Tibial nerve (tissue), 4 donors: ENCODE measurements at places on chromosomes 16 and 17. TPM values are rescaled to one million over a fixed set of nuclear protein-coding genes. Genes with fewer than 3 reads are reported as not detected.

GRCh38 chr16:54697677-54698076 lies 233.0 kb upstream of the IRX5 start:
- H3K36me3 ChIP-seq: no peaks in the 10 kb centered on the region
- H3K4me3 ChIP-seq: no peak overlapping the region
- no peak overlapping the region for H3K27ac ChIP-seq
- no peak for DNase-seq
- no peaks in the 10 kb centered on the region for H3K27me3 ChIP-seq
- no peaks in the 10 kb centered on the region for H3K4me1 ChIP-seq

GRCh38 chr17:55612691-55613141 lies 101.5 kb upstream of the SMIM36 start:
- no peaks in the 10 kb centered on the region for H3K36me3 ChIP-seq
- no peak for DNase-seq
- no peak overlapping the region for H3K27ac ChIP-seq
- no peaks in the 10 kb centered on the region for H3K4me1 ChIP-seq

DNA sequence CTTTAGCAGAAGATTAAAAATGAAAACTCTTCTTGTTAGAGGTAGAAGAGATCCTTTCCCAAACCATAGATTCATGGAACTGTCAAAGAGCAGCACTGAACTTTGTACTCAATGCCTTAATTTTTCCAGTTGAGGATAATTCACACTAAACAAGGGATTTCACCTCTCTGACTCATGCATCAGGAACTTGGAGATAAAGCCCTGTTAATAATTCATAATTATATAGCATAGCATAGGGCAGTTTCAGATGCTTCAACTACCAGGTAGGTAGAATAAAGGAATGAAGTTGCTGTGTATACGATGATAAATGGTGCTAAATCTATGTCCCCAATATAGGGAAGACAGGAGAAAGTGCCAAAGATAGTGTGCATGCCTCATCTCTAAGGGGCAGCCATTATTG lies 450.4 kb downstream of the MAF start:
- no peak overlapping the region for H3K4me3 ChIP-seq
- no peaks in the 10 kb centered on the region for H3K27me3 ChIP-seq
- H3K4me1 ChIP-seq: no peaks in the 10 kb centered on the region
- H3K36me3 ChIP-seq: no peaks in the 10 kb centered on the region
- no peak for DNase-seq
- H3K27ac ChIP-seq: no peak overlapping the region

DNA sequence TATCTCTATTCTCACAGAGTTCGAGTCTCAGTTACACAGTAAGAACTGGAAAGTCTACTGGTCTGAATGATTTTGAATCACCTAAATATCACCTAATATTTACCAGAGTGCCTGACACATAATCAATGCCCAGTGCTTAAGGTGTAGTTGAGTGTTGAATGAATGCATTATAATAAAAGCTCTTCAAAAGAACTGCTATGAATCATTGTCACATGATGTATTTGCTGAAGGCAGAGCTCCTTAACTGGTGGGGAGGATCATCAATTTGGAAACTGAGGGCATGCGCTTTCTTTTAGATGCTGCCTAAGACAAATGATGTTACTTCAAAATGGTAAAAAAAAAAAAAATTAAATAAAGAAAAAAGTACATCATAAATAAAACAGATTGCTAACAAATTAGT lies 359.4 kb upstream of the KIF2B start:
- H3K4me1 ChIP-seq: no peaks in the 10 kb centered on the region
- H3K4me3 ChIP-seq: no peak overlapping the region
- H3K36me3 ChIP-seq: no peaks in the 10 kb centered on the region

HP gene
- 24.9 TPM for total RNA-seq

DNA sequence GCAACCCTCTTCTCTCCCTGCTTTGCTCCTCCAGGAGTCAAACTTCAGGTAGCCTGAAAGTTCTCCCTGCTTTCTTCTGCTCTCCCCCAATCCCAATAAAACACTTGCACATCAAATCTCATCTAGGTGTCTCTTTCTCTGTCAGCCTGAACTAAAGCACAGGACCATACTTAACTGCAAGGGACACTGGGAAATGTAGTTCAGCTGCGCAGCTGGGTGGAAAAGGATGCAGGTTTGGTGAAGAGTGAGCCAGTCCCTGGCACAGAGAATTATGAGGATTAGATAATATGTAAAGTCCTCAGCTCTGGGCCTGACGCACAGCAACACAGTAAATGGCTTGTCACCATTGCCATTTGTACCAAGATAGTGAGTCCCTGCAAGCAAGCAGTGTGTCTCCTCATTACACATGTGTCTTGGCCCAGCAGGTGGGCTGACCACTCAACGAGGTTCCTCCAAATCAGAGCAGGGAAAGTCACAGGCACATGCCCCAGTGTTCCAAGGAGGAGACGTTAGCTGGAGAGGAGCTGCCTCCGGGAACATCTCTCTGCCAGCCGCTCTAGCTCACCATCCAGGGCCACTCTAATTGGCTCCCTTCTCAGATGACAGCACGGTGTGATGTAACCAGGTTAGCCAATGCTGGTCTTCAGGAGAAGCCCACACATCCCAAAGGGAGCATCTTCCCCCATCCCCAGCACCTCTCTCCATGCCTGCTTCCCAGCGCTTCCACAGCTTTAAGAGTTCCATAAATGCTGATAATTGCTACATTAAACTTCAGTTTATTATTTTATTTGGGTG lies 29.7 kb upstream of the IRX3 start:
- H3K27me3 ChIP-seq: no peaks in the 10 kb centered on the region
- H3K4me3 ChIP-seq: no peak overlapping the region
- no peak for DNase-seq
- no peaks in the 10 kb centered on the region for H3K36me3 ChIP-seq

GRCh38 chr16:88351491-88352101 lies 31.2 kb upstream of the ZNF469 start:
- H3K27me3 ChIP-seq: no peaks in the 10 kb centered on the region
- no peak overlapping the region for H3K27ac ChIP-seq
- no peaks in the 10 kb centered on the region for H3K4me1 ChIP-seq
- no peak overlapping the region for H3K4me3 ChIP-seq
